ENCODE measurements at places on chromosomes 1 and 21.
A peak's percentile ranks its signal among the peaks of the same experiment; 100 is the strongest.

- DNase-seq, result no peak
Observed at GRCh38 chr1:67573311-67573872, 111.6 kb upstream of the GADD45A start.

GRCh38 chr21:41579692-41580091, 71.7 kb upstream of the TMPRSS2 start:
- DNase-seq, result no peak

- no peak for DNase-seq
Observed at GRCh38 chr1:41765152-41765551, 153.6 kb downstream of the HIVEP3 start.

DNA sequence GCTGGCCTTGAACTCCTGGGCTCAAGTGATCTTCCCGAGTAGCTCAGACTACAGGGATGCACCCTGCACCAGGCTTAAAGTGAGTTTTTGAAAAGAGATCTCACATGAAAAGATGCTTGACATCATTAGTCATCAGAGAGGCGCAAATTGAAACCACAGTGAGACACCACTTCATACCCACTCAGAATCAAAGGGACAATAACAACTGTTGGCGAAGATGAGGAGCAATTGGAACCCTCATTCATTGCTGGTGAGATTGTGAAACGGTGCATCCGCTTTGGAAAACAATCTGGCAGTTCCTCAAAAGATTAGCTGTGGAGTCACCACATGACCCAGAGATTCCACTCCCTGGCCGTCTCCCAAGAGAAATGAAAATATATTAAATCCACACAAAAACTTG, 122.3 kb downstream of the PGBD5 start:
- DNase-seq, result no peak

- no peak for DNase-seq
Observed at GRCh38 chr1:207603777-207604176, 41.2 kb upstream of the CR1L start.

GRCh38 chr21:39001341-39001740, 181.9 kb downstream of the PSMG1 start:
- no peak for DNase-seq

DNA sequence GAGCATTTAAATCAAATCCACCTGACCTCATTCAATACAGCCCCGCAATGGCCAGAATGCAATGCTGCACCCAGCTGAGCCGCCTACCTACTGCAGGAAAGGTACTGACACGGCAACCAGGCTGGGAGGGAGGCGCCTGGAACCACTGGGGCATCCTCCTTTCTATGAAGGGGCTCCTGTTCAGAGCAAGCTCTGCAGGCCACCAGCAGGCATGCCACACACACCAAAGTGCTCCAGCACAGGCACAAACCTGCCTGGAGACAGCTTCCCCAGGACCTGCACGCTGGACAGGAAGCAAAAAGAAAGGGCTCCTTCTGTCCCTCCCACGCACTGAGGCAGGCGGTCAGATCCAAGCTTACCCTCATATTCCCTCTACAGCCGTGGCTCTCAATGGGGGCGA, 21.2 kb downstream of the CTNNBIP1 start:
- DNase-seq, result no peak

GRCh38 chr1:169443923-169444322, 16.6 kb upstream of the CCDC181 start:
- no peak for DNase-seq

- peak; percentile 40 for DNase-seq
Observed at GRCh38 chr1:150281221-150281757, 1.1 kb upstream of the CIART start.

GRCh38 chr1:88737338-88737927, 53.4 kb downstream of the PKN2 start:
- no peak for DNase-seq

- DNase-seq, result no peak
Observed at GRCh38 chr1:238242181-238242580, 351.5 kb upstream of the ZP4 start.

GRCh38 chr1:193940176-193940575, 753.8 kb upstream of the B3GALT2 start:
- DNase-seq, result no peak

- no peak for DNase-seq
Observed at GRCh38 chr1:229286099-229286766, 15.3 kb downstream of the RAB4A start.

GRCh38 chr1:153553096-153553495, 4.0 kb upstream of the S100A3 start:
- DNase-seq, result no peak

GRCh38 chr1:155093911-155094621, 15.4 kb downstream of the EFNA3 start:
- DNase-seq, result no peak

- no peak for DNase-seq
Observed at GRCh38 chr1:228902781-228903433, 167.6 kb downstream of the RHOU start.

DNA sequence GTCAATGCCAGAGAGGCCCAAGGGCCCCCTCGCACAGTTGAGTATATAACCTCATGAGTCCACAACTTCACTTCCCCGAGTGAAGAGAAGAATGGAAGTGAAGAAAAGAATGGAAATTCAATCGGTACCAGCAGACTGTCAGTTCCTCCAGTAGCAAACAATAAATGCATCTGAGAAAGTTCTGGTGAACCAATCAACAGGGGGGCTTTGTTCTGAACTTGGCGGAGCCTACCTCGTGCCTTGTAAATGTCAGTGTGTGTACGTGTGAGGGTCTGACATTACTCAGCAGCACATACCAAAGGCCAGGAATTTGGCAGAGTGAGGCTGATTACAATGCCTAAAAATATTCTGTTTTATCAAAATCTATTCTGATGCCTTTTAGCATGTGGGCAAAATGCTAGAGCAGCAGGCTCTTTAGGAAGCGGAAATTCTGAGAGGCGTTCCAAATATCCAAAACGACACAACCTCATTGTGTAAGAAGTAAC, 238.5 kb downstream of the LTN1 start:
- no peak for DNase-seq

- no peak for DNase-seq
Observed at GRCh38 chr1:196501760-196502428, 106.3 kb downstream of the KCNT2 start.

GRCh38 chr1:38527373-38527966, 332.1 kb downstream of the RRAGC start:
- no peak for DNase-seq

GRCh38 chr21:16711757-16712156, 801.1 kb upstream of the CXADR start:
- no peak for DNase-seq

GRCh38 chr1:231600458-231600976, 26.1 kb upstream of the DISC1 start:
- no peak for DNase-seq

DNA sequence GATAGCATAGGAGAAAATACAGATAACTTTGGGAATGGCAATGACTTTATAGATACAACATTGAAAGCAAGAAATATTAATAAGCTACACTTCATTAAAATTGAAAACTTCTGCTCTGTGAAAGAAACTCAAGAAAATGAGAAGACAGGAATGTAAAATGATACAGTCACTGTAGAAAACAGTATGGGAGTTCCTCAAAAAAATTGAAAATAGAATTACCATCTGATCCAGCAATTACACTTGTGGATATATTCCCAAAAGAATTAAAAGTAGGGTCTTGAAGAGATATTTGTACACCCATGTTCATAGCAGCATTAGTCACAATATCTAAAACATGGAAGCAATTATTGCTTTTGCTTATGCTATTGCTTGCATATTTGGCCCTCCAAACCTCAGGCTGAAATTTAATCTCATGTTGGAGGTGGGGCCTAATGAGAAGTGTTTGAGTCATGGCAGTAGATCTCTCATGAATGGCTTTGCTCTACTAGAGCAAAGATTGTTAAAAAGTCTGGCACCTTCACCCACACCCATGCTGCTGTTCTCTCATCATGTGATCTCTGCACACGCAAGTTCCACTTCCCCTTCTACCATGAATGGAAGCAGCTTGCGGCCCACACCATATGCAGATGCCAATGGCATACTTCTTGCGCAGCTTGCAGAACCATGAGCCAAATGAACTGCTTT, 15.3 kb upstream of the AHCYL1 start:
- no peak for DNase-seq

DNA sequence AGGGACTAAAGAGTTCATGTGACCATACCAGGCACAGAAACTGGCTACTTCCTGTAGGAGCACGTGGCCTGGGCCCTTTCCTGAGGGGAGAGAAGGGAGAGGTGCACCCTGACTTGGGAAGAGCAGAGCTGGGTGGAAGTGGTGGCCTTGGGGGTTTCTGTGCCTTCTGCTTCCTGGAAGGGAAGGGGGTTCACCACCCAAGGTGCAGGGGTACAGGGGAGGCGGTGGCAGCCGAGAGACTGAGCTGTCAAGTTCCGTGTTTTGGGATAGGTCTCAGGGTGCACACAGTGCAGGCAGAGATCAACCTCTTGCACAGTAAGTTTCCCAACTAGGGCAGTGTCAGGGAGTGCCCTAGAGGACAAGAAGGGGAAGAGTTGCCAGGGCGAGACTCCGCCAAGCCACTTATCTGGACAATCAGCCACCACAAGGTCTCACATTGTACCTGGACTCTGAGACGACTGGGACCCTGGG, 10.1 kb downstream of the HECTD3 start:
- DNase-seq, result no peak

GRCh38 chr1:228341450-228341813, 65.2 kb downstream of the TRIM11 start:
- no peak for DNase-seq

- DNase-seq, result no peak
Observed at GRCh38 chr1:160459056-160459455, 58.7 kb downstream of the VANGL2 start.

- DNase-seq, result no peak
Observed at GRCh38 chr1:3068564-3069431, at the start of gene PRDM16. Gene PRDM16, plus strand, starts transcription at chr1:3069203. Its CDS starts 57 bp downstream, at chr1:3069260.

GRCh38 chr1:10852486-10852885, 56.0 kb upstream of the CASZ1 start:
- no peak for DNase-seq

DNA sequence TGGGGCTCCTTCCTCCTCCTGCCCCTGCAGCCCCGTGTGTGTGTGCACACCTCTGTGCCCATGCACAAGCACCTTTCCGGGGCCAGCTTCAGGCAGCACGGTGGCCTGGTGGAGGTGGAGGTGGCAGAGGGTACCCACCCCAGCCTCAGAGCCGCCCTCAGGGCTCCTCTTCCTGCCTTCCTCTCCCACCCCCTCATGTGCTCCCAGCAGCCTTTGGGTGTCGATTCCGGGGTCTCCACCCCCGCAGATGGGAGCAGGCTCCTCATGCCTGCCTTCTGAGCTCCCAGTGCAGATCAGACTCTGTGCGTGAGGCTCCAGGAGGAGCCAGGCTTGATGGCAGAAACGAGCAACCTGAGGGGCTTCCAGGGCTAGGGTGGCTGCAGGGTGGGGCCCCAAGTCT, 29.2 kb upstream of the PLCH2 start:
- no peak for DNase-seq

DNA sequence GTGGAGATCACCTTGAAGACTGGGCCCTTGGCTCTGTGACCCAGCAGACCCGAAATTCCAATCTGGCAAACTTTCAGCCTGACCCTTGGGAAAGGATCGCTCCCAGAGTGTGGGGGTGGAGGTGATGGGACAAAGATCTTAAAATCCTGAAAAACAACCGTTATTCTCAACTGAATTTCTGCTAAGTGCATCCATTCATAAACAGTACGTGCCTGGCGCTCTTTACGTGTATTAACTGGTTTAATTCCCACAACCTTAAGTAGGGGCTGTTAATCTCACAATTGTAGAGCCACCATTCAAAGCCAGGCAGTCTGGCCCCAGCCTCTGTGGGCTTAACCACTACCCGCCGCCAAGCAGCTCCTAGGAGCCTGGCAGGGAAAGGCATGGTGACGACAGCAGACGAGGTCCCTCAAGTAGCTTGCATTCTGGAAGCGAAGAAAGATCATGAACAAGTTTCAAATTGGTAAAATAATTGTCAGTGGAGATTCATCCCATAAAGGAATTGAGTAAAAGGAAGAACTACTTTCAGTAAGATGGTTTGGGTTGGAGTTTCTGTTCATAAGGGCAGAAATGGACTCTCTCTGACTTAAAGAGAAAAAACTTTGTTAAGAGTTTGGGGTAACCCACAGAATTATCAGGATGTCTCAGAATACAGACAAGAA, 11.4 kb upstream of the RGS16 start:
- DNase-seq, result no peak

- no peak for DNase-seq
Observed at GRCh38 chr1:34610063-34610462, 144.8 kb upstream of the GJB5 start.

DNA sequence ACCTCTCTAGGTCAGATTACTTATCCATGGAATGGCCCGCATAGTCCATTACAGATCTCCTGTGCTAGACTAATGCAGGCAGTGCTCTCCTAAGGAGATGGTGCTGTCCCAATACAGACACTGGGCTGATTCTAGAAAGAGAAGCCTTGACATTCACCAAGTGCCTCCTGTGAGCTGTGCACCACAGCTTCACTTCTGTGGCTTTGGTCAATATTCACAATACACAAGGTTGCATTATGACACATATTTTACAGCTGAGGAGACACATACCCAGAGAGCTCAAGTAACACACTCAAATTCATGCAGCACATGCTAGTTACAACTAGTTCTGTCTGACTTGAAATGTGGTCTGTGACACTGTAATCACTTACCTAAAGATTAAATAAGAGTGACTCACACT, 59.4 kb upstream of the LRRC8B start:
- no peak for DNase-seq

- DNase-seq, result no peak
Observed at GRCh38 chr1:43885279-43885801, 48.3 kb upstream of the ARTN start.

All from stimulated activated CD8-positive, alpha-beta memory T cell treated with anti-CD3 and anti-CD28 coated beads, Interleukin-4, amount 100 ng/mL, for 4 hours (primary cell).